Glomerular endothelial cell (primary cell): ENCODE measurements at places on chromosomes 16 and 17.
A peak's percentile ranks its signal among the peaks of the same experiment; 100 is the strongest.

DNA sequence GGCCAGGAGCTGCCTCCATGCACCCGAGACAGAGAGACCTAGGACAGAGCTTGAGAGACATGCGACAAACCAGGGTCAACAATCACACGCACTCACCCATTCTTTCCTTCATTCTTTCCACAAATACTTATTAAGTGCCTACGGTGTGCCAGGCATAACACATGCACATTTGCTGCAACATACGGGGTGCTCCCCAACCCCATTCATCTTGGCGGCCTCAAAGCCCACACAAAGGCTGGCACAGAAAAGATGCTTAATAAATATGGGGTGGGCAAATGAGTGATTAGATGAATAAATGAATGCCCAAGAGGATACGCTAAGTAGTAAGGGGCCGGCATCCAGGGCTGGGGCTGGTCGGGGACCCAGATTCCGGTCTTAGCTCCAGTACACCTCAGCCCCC, 117.9 kb downstream of the ZNF423 start:
- no peak for DNase-seq

DNA sequence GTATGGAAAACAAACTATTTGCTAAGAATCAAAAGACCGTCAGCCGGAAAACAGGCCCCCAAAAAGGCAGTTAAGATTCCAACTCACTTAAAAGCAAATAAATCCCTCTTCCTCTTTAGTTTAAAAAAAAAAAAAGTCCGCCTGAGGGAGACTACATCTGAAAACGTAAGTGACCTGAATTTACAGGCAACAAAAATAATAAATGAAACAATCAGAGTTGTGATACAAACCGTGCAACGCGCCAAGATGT, 1.1 kb downstream of the KANSL1 start:
- DNase-seq, result no peak

- DNase-seq, result no peak
Measured at GRCh38 chr17:45995627-45996270, 3.3 kb upstream of the STH start.

- no peak for DNase-seq
Measured at GRCh38 chr17:6608321-6608720, 32.2 kb downstream of the KIAA0753 start.

DNA sequence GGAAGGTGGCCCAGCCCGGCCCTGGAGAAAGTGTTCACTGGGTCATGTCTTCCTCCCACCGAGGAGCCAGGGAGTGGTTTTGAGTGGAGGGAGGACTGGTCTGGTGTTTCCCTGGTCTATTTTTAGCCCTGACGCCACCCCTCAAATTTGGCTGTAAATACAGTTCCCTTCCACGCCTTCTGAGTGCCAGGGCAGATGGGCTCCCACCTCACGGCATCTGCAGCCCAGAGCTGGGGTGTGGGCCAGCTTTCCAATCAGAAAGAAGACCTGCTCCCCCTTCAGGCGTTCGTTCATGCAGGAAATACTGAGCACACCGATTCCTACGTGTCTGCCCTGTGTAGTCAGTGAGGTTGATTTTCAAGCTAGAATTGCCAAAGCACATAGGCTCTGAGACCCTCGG, 53.7 kb downstream of the SNX20 start:
- no peak for DNase-seq

DNA sequence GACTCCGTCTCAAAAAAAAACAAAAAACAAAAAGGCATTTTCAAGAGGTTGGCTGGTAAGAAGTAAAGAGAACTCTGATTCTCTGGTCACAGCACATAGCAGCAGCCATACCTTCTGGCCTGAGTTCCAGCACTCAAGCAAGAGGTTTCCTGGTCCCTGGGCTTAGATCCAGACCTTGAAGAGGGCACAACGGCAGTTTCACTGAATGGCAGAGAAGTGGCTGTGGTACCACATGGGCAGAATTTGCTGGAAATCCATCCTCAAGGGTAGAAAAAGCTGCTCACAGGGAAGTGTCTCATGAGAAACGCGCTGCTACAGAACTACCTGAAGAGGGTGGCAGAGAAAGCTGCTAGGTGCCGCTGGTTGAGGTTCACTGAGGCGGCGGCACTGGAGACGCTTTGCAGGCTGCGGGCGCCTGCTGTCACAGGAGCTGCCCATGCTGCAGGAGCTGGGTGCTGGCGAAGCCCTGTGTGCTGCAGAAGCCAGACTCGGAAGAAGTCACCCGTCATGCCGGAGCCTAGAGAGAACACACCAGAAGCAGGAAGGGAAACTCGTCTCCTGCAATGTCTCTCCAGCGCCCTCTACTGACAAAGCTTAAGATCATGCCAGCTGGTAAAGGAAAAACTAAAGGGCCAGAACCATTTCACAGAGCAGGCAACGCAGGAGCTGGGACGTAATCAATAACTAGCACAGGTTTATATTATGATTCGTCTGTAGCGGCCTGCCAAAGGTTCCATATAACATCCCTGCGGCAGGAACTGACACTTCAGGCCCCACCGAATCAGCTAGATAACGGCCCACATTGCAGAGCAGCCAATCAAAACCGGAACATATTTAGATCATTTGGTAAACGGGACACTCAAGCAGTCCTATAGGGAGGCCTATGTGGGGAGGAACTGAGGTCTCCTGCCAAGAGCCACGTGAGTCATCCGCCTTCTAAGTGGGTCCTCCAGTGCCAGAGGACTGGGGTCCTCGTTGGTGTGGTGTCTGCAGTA, 5.4 kb upstream of the ZNF213 start:
- DNase-seq, result peak; percentile 60
